CD4-positive, alpha-beta T cell (primary cell): ENCODE measurements at places on chromosomes 13 and 19. TPM values are rescaled to one million over a fixed set of nuclear protein-coding genes. Genes with fewer than 3 reads are reported as not detected.

LAIR2 gene
- 1.2 TPM for total RNA-seq

- no peak for DNase-seq
- H3K27me3 ChIP-seq: no peaks in the 10 kb centered on the region
- H3K4me1 ChIP-seq: no peaks in the 10 kb centered on the region
- H3K4me3 ChIP-seq: no peak overlapping the region
- H3K36me3 ChIP-seq: no peaks in the 10 kb centered on the region
Measured at GRCh38 chr13:72025836-72026235, 158.8 kb upstream of the DACH1 start.

- no peak for DNase-seq
- peaks cover 15% of the 10 kb centered on the region for H3K27me3 ChIP-seq
- no peaks in the 10 kb centered on the region for H3K36me3 ChIP-seq
- no peak overlapping the region for H3K27ac ChIP-seq
- H3K4me1 ChIP-seq: peaks cover 12% of the 10 kb centered on the region
- no peak overlapping the region for H3K4me3 ChIP-seq
Measured at GRCh38 chr19:35879068-35879467, 10.7 kb downstream of the APLP1 start.

ZNF865 gene
- 12.9 TPM for total RNA-seq

GRCh38 chr13:35768551-35768950 lies 292.1 kb upstream of the MAB21L1 start:
- no peak for DNase-seq
- no peak overlapping the region for H3K27ac ChIP-seq
- H3K4me3 ChIP-seq: no peak overlapping the region
- no peaks in the 10 kb centered on the region for H3K27me3 ChIP-seq
- no peaks in the 10 kb centered on the region for H3K36me3 ChIP-seq

- H3K4me1 ChIP-seq: peaks cover 95% of the 10 kb centered on the region
- no peak for DNase-seq
- H3K27ac ChIP-seq: no peak overlapping the region
- H3K36me3 ChIP-seq: peaks cover 35% of the 10 kb centered on the region
- no peaks in the 10 kb centered on the region for H3K27me3 ChIP-seq
- H3K4me3 ChIP-seq: no peak overlapping the region
Measured at GRCh38 chr19:19594381-19594780, 24.1 kb downstream of the PBX4 start.

DNA sequence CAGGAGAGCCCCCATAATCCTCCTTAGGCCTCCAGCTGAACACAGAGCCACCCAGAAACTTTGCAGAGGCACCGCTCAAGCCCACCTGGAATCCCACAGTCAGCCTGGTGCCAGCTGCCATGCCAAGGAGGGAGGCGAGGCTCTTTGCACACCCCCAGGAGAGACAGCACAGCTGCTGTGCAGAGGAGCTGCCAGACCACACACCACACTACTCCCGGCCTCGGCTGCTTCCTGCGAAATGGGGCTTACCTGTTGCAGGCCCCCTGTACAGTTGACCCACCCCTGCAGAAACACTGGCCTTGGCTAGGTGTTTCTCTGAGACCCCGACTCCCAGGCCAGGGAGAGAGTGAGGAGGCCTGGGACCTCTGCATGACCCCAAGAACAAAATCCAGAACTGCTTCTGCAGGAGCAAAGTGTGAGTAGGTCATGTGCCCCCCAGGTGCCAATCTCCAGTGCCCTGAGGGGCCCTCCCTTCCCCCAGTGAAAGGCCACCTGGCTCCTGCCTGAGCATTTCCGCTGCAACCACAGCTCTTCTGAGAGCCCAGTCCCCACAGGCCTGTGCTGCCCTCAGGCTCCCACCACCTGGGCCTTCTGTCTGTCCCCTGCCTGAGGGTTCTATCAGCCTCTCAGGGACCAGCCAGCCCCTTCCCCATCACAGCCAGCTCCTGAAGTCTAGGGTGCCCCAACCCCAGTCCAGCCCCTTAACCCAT lies 580.4 kb downstream of the UQCRFS1 start:
- no peaks in the 10 kb centered on the region for H3K27me3 ChIP-seq
- no peak overlapping the region for H3K27ac ChIP-seq
- H3K4me3 ChIP-seq: no peak overlapping the region
- no peak for DNase-seq
- no peaks in the 10 kb centered on the region for H3K4me1 ChIP-seq

GRCh38 chr13:110396476-110396875 lies 89.4 kb downstream of the COL4A2 start:
- no peak overlapping the region for H3K27ac ChIP-seq
- H3K4me3 ChIP-seq: no peak overlapping the region
- H3K27me3 ChIP-seq: peaks cover 18% of the 10 kb centered on the region
- no peaks in the 10 kb centered on the region for H3K36me3 ChIP-seq

GRCh38 chr13:42001580-42001979 lies 40.7 kb upstream of the VWA8 start:
- H3K4me1 ChIP-seq: no peaks in the 10 kb centered on the region
- no peaks in the 10 kb centered on the region for H3K36me3 ChIP-seq
- H3K27me3 ChIP-seq: no peaks in the 10 kb centered on the region
- H3K27ac ChIP-seq: no peak overlapping the region

DNA sequence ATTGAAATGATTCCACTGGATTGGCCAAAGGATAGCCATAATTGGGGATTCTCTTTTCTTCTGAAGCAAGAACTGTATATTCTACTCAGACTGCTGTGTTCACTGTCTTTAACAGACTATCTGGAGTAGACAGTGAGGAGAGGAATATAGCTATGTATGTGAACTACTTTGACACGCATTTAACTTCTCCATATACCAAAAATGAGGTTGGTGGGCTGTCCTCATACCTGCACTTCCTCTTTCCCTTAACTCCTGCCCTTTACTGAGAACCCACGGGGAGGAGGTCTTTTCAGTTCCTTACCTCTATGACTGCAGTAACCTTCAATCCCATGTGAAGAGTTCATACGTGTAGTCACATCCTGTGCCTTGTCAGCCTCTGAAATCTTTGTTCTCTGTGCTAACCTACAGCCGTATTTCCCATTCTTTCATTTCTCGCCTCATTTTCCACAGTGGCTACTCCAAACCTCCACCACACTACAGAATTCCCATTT lies 305.8 kb downstream of the MTUS2 start:
- no peaks in the 10 kb centered on the region for H3K36me3 ChIP-seq
- H3K27me3 ChIP-seq: no peaks in the 10 kb centered on the region
- peak overlapping the region; percentile 76 for H3K27ac ChIP-seq
- H3K4me3 ChIP-seq: no peak overlapping the region
- DNase-seq: no peak

GRCh38 chr13:46473806-46474205 lies 79.2 kb upstream of the LRCH1 start:
- H3K36me3 ChIP-seq: no peaks in the 10 kb centered on the region
- DNase-seq: no peak
- H3K27me3 ChIP-seq: no peaks in the 10 kb centered on the region

DNA sequence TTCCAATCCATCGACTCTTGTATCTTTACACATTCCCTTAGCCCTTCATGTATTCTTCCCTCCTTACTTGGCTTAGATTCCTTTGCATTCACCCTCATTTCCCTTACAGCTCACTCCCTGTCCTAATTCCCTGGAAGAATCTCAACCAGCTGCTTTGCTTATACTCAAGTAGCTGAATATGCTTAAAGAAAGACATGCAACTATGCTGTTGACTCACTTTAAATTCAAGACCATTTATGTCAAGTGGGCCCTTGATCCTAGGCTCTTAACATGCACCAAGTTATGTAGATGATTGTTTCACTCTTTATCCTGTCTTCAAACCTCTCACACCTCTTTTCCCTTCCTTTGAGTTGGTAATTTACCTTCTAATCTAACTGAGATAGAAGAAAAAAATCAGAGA lies 7.4 kb downstream of the CCDC122 start:
- H3K4me3 ChIP-seq: no peak overlapping the region
- no peak overlapping the region for H3K27ac ChIP-seq
- H3K36me3 ChIP-seq: no peaks in the 10 kb centered on the region
- DNase-seq: no peak
- H3K27me3 ChIP-seq: no peaks in the 10 kb centered on the region

DNA sequence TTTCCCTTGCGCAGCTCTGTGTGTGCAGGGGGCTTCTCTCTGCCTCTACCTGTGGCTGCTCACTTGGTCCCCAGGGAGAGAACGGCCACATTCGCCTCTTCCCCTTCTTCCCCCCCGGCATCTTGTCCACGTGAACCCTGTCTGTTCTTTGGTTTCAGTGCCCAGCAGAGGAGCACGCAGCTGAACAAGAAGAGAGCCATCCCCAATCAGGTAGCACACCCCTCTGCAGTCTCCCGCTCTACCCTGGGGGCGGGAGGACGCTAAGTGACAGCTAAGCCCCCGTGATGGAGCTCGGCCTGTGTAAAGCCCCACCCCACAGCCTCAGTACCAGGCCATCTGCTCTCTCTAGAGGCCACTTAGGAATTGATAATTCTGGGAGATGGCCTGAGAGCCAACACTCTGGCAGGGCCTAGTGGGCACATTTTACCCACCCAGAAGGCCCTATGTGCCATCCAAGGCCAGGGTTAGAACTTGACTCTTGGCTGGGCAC lies 30.2 kb downstream of the TMED1 start:
- peaks cover 81% of the 10 kb centered on the region for H3K36me3 ChIP-seq
- H3K4me3 ChIP-seq: no peak overlapping the region
- DNase-seq: no peak
- peaks cover 19% of the 10 kb centered on the region for H3K4me1 ChIP-seq
